ENCODE measurements at places on chromosomes 4 and X.
A peak's percentile ranks its signal among the peaks of the same experiment; 100 is the strongest.

- no peak for DNase-seq
These were observed 31.3 kb upstream of the ANAPC4 start for GRCh38 chr4:25345744-25346143.

DNA sequence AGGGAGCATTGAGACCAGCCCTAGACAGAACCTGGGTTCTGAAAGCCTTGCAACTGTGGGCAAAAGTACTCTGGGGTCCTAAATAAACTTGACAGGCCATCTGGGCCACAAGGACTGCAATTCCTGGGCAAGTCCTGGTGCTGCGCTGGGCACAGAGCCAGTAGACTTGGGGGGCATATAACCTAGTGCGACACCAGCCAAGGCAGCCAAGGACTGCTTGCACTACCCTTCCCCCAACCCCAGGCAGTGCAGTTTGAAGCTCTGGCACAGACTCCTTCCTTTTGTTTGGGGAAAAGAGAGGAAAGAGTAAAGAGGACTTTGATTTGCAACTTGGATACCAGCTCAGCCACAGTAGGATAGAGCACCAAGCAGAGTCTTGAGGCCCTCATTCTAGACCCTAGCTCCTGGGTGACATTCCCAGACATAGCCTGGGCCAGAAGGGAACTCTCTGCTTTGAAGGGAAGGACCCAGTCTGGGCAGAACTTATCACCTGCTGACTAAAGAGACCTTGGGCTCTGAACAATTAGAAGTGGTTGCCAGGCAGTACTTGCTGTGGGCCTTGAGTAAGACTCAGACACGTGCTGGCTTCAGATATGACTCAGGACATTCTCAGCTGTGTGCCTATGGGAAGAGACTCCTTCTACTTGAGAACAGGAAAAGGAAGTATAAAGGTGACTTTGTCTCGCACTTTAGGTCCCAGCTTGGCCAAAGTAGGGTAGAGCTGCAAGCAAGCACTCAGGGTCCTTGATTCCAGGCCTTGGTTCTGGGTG, 522.8 kb downstream of the GLUD2 start:
- no peak for DNase-seq

- no peak for DNase-seq
These were observed 16.8 kb downstream of the AFF2 start for GRCh38 chrX:148517176-148517575.

GRCh38 chr4:11198516-11199305, 230.0 kb downstream of the HS3ST1 start:
- no peak for DNase-seq

GRCh38 chrX:13764281-13764680, 29.7 kb downstream of the OFD1 start:
- peak; percentile 33 for DNase-seq

- no peak for DNase-seq
These were observed 249.2 kb upstream of the TRAM1L1 start for GRCh38 chr4:117334451-117335188.

DNA sequence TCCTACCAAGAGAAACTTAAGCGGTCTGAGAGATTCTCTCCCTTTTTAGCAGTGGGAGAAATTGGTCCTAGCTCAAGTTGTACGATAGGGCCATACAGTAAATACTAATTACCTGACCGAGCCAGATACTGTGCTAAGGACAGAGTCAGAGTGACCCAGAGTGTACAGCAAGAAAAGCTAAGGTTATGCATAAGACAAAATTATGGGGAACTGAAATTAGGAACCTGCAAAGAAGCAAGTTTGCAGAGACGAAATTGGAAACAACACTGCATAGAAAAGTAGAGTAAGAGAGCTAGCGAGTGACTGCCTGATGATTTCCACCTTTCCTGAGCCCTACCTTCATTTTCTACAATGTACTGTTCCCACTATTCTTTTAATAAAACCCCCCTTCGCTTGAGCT, 278.1 kb downstream of the NKX6-1 start:
- DNase-seq = no peak

GRCh38 chrX:21993265-21993664, 38.9 kb upstream of the PHEX start:
- DNase-seq = peak; percentile 83

DNA sequence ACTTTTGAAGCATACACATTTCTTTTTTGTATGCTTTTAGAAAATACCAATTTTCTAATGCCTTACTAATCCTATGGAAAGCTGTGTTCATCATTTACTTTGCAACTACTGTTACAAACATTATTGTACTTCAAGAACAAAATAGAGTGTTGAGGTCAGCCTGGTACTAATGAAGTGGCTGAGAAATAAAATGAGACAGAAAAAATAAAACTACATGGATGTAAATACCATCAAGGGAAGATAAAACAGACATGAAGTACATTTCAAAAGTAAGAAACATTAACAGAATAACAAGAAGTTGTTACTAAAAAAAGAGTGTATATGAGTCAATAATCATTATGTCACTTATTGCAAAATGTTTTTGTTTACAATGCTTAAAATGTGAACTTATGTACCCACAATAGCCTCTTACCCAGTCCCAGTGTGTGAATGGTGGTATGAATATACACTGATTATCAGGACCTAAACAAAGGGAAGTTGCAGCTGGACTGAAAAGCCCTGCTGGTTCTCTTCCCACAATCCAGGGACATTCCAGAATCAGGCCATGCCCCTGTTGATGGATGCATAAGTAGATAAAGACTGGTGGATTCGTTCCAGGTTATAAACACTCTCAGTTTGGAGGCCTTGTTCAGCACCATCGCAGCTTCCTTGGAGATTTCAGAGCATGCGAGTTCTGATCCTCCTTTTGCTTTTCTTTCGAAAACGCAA, 2.4 kb upstream of the CSN3 start:
- no peak for DNase-seq

Measured in inflammatory macrophage (primary cell).